ENCODE measurements at places on chromosomes 7 and 10. TPM values are rescaled to one million over a fixed set of nuclear protein-coding genes. Genes with fewer than 3 reads are reported as not detected.

C7orf57 gene
- 0.31 TPM for total RNA-seq

GIMAP7 gene
- total RNA-seq = 46.9 TPM

ELN gene
- not detected for total RNA-seq

FAM237B gene
- not detected for total RNA-seq

DDC gene
- total RNA-seq = not detected

AKR1C2 gene
- total RNA-seq = not detected

DPYSL4 gene
- 24.1 TPM for total RNA-seq

PSTK gene
- total RNA-seq = 4.5 TPM

SEMA3D gene
- total RNA-seq = 0.60 TPM

DNA sequence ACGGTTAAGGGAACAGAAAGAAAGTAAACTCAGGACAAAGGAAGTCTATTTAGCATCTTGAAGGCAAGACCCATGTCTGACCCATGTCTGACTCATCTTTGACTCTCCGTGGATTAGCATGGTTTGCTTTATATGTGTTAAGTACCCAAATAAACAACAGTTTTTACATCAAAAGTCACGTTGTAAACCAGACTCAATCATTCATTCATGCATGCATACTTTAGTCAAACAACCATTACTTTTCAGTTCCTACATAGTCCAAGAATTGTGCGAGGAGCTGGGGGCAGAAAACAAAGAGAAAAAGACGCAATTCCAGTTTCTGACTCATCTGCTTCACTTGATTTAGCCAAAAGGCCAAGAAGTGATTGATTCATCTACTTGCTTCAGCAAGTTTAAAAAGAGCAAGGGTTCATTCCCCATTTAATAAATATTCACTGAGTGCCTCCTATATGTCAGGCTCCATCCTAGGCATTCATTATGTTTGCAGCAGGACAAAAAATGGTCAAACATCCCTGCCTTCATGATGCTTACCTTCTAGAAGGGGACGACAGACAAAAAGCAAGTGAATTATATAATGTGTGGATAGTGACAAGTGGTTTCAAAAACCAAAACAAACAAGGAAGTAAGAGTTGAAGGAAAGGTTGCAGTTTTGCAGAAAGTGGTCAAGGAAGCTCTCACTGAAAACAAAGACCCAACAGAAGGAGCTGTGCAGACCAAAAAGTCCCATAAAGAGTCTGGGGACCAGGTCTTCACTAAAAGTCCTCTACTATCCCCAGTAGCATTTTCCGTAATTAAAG lies 116.2 kb downstream of the FAM107B start:
- peak overlapping the region; percentile 43 for H3K4me3 ChIP-seq
- H3K27ac ChIP-seq = peak overlapping the region; percentile 92
- peaks cover 7% of the 10 kb centered on the region for H3K36me3 ChIP-seq
- H3K4me1 ChIP-seq = peaks cover 90% of the 10 kb centered on the region
- no peaks in the 10 kb centered on the region for H3K27me3 ChIP-seq

- H3K27ac ChIP-seq = peak overlapping the region; percentile 61
- no peaks in the 10 kb centered on the region for H3K27me3 ChIP-seq
- H3K4me1 ChIP-seq = peaks cover 61% of the 10 kb centered on the region
- peak overlapping the region; percentile 2 for H3K4me3 ChIP-seq
These were observed 9.5 kb downstream of the HIPK2 start for GRCh38 chr7:139768249-139768824.

GRCh38 chr7:128446306-128446705 lies 9.4 kb upstream of the HILPDA start:
- no peak overlapping the region for H3K4me3 ChIP-seq
- H3K4me1 ChIP-seq = peaks cover 30% of the 10 kb centered on the region
- DNase-seq = no peak
- H3K36me3 ChIP-seq = peaks cover 2% of the 10 kb centered on the region

DNA sequence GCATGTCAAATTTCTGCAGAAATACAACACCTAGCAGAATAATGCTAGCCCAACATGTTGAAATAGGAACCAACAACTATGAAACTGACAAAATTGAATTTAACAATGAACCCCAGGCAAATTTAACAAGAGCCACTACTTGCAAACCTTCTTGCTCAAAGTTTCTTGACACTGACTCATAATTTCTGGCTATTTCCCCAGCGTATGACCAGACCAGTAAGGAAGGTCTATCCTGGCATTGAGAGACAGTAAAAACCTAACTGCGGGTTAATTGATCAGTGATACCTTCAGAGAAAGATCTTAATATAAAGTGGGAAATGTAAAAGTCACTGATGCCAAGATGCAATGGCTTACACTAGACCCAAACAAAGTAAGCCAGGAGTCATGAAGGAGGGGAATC lies 510.1 kb downstream of the ARL4A start:
- no peak overlapping the region for H3K27ac ChIP-seq
- no peaks in the 10 kb centered on the region for H3K36me3 ChIP-seq
- no peaks in the 10 kb centered on the region for H3K27me3 ChIP-seq
- no peak overlapping the region for H3K4me3 ChIP-seq
- no peak for DNase-seq

GRCh38 chr7:133060004-133060403 lies 21.9 kb downstream of the CHCHD3 start:
- H3K36me3 ChIP-seq = peaks cover 4% of the 10 kb centered on the region
- no peak overlapping the region for H3K27ac ChIP-seq
- DNase-seq = no peak
- no peak overlapping the region for H3K4me3 ChIP-seq
- H3K27me3 ChIP-seq = no peaks in the 10 kb centered on the region
- H3K4me1 ChIP-seq = peaks cover 19% of the 10 kb centered on the region

DNA sequence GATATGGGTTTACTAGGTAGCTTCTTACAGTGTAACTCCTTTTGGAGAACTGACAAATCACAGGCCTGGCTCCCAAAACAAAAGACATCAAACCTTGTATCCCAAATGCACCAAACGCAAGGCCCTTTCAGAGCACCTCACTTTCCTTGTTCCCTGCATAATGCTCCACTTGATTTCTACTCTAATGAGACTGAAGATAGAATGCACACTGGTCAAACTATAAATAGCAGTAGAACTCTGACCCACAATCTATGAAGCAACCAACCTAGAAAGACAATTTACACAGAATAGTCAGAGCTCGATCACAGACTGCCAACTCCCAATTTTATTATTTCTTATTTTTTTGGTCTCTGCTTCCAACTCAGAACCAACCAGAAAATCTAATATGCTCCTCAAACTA lies 214.4 kb downstream of the CACNA2D1 start:
- H3K4me1 ChIP-seq = no peaks in the 10 kb centered on the region
- H3K36me3 ChIP-seq = no peaks in the 10 kb centered on the region
- H3K27me3 ChIP-seq = no peaks in the 10 kb centered on the region
- no peak overlapping the region for H3K27ac ChIP-seq
- H3K4me3 ChIP-seq = no peak overlapping the region

GRCh38 chr10:130711072-130711471 lies 574.9 kb downstream of the GLRX3 start:
- H3K36me3 ChIP-seq = no peaks in the 10 kb centered on the region
- no peak overlapping the region for H3K4me3 ChIP-seq
- peaks cover 2% of the 10 kb centered on the region for H3K27me3 ChIP-seq

- H3K27me3 ChIP-seq = no peaks in the 10 kb centered on the region
- no peaks in the 10 kb centered on the region for H3K4me1 ChIP-seq
- no peak overlapping the region for H3K27ac ChIP-seq
These were observed 45.8 kb upstream of the SORBS1 start for GRCh38 chr10:95606922-95607321.

- H3K27ac ChIP-seq = no peak overlapping the region
- peaks cover 45% of the 10 kb centered on the region for H3K4me1 ChIP-seq
- H3K4me3 ChIP-seq = peak overlapping the region; percentile 32
- peaks cover 4% of the 10 kb centered on the region for H3K27me3 ChIP-seq
These were observed 2.3 kb upstream of the ZSCAN25 start for GRCh38 chr7:99614495-99614894.

DNA sequence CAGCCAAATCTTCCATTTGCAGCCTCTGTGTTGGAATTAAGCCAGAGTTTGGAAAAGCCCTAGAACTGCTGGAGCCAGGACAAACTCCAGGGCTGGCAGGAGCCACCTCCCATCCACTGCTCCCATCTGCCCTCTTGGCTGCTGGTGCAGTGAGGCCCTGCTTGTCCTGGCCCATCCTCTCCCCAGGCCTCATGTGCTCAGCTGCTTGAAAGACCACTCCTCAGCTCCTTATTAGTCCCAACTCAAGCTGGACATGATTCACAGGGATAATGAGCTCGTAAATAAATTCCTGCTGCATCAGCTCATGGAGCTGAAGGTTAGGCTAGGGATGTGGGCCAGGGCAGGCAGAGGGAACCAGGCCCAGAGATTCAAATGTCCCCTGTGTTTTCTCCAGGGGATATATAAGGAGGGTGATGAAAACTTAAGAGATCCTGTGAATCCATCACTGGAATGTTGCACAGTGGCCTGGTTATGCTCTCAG lies 282.8 kb downstream of the RPS24 start:
- no peak overlapping the region for H3K27ac ChIP-seq
- DNase-seq = no peak
- no peak overlapping the region for H3K4me3 ChIP-seq
- H3K36me3 ChIP-seq = no peaks in the 10 kb centered on the region

GRCh38 chr7:122300956-122301833 lies 3.4 kb downstream of the FEZF1 start:
- no peaks in the 10 kb centered on the region for H3K36me3 ChIP-seq
- H3K27ac ChIP-seq = no peak overlapping the region
- peaks cover 65% of the 10 kb centered on the region for H3K27me3 ChIP-seq
- H3K4me3 ChIP-seq = no peak overlapping the region
- no peak for DNase-seq
- no peaks in the 10 kb centered on the region for H3K4me1 ChIP-seq

DNA sequence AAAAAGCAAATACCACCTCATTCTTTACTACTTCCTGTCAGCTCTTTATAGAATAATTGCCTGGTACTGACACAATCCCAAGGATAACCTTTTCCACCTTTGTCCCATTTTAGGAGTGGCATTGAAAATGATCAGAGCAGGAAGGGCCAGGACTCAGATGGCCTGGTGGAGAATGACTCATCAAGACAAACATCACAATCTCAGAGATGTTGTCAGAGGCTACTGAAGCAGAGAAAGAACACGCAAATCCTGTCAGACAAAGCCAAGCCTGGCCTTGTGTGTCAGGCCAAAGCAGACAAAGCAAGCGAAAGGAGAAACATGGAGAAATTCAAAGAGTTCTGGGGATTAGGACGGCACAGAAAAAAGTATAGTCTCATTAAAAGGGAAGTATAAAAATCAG lies 40.9 kb downstream of the NSUN6 start:
- no peaks in the 10 kb centered on the region for H3K27me3 ChIP-seq
- H3K4me1 ChIP-seq = peaks cover 9% of the 10 kb centered on the region
- DNase-seq = no peak
- H3K27ac ChIP-seq = no peak overlapping the region
- H3K4me3 ChIP-seq = no peak overlapping the region

DNA sequence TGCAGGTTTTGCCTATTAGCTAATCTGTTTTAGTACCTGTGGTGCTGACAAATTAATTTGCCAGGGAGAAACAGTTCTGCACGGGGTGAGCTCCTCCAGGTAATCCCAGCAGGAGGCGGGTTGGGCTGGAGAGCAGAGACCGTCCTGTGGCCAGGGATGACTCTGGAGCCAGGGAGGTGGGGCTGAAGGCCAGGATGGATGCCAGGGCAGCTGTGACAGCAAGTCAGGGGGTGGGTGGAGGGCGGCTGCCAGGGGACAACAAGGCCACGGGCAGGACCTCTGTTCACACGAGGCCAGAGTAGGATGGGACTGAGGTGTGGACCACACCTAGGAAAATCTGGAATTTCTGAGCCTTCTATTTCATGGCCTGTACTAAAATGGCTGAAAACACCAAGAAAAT lies 48.9 kb downstream of the C10orf143 start:
- no peak overlapping the region for H3K4me3 ChIP-seq
- no peak for DNase-seq
- no peaks in the 10 kb centered on the region for H3K4me1 ChIP-seq
- no peaks in the 10 kb centered on the region for H3K36me3 ChIP-seq
- H3K27ac ChIP-seq = no peak overlapping the region

DNA sequence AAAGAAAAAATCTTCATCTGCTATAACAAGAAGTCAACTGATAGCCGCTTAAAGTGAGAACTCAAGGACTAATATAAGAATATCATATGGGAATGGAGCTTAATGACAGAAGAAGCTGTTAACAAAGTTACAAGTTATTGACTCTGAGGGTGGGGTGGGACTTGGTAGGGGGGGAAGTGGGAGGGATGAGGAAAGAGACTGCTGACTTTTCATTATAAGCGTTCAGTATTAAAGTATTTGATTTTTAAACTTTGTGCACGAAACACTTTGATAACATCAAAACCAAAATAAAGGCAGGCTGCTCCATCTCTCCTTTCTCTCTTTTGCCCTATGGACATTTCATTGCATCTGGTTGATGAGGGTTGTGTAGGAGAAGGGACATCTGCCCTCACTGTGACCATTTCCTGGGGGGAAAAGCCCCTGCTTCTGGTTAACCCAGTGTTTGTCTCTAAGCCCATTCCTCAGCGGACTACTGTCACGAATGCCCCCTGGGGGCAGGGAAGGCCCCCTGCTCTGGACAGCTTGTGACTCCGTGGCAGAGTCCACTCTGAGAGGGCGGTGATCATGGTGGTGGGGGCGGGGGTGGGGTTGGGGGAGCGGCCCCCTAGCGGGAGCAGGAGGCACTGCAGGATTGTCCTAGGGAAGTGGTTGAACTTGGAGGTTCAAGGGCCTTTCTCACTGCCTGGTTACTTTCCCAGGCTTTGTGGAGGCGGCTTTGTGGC lies 17.4 kb downstream of the SLC13A4 start:
- no peaks in the 10 kb centered on the region for H3K27me3 ChIP-seq
- H3K4me3 ChIP-seq = no peak overlapping the region
- no peaks in the 10 kb centered on the region for H3K36me3 ChIP-seq
- no peaks in the 10 kb centered on the region for H3K4me1 ChIP-seq
- no peak overlapping the region for H3K27ac ChIP-seq

GRCh38 chr10:91820144-91820543 lies 21.9 kb downstream of the TNKS2 start:
- no peak overlapping the region for H3K27ac ChIP-seq
- no peak overlapping the region for H3K4me3 ChIP-seq
- peaks cover 27% of the 10 kb centered on the region for H3K36me3 ChIP-seq
- no peaks in the 10 kb centered on the region for H3K27me3 ChIP-seq
- no peak for DNase-seq

- no peaks in the 10 kb centered on the region for H3K36me3 ChIP-seq
- no peak for DNase-seq
These were observed 131.8 kb upstream of the UNC5B start for GRCh38 chr10:71080381-71081228.
